ENCODE measurements at places on chromosomes 4 and X.

DNA sequence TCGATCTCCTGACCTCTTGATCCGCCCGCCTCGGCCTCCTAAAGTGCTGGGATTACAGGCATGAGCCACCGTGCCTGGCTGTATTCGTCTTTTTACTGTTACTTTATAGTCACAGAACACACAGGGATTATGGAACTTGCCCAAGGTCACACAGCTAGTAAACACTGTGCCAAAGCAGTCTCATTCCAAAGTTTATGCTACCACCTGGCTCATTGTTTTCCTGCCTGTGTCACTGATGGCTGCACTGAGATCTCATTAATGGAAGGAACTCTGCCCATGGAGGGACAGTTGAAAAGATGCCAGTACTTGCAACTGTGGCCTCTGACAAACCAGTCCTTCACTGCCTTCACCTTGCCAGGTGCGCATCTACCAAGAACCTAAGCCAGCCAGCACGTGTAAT is 517.7 kb downstream of the BCOR start:
- DNase-seq, result no peak

DNA sequence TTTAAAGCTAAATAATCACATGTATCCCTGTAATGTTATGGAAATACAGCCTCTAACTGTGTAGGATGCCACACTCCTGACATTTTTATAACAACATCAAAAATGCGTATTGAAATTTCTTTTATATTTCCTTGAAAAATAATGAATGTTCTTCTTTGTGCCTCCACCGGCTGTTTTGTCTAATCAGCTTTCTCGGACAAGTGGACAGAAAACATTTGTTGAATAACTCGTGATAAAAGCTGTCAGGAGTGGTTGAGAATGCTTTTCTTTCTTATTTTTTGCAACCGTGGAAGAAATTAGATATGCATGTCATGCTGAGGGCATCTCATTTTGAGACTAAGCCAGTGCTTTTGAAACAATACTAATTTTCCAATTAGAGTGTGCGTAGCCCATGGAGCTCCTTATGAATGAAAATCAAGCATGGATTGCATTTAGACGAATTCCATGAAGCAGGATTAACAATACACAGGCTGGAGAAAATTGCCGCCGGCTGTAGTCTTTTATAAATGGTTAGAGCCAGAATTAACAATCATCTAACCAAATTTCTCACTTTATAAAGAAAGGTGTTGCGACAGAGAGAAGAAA is 614.5 kb upstream of the LCORL start:
- no peak for DNase-seq

DNA sequence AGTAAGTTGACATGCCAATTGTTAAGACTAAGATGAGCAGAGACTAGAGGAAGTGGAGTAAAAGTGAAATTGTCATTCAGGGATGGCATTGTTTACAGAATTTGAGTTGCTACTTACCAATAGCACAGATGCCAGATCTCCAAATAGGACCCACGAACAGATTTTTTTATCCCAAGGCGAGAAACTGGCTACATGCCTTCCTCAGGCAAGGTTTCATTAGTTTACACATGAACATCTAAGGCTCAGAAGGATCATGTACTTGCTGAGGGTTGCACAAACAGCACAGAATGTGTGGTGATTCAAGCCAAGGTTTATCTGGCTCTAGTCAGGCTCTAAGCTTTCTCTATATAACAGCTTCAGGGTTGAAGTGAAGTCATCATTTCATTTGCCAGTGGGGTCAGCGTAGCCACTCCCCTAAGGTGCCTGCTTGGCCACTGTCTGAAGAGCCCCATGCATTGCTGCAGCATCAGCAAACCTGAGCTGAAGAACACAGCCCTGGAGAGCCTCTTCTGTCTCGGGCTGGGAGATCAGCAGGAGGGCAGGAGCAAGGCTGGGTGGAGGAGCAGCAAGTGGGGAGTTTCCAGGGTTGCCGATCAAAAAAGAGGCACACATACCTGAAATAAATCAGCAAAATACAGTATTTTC is 193.0 kb upstream of the LCORL start:
- DNase-seq, result no peak

GRCh38 chr4:176780995-176781738 is 11.6 kb downstream of the VEGFC start:
- no peak for DNase-seq

GRCh38 chr4:155688860-155689259 is 22.2 kb downstream of the GUCY1A1 start:
- DNase-seq, result no peak

- DNase-seq, result no peak
These were observed 227.9 kb upstream of the ANKRD50 start for GRCh38 chr4:124940387-124940786.

DNA sequence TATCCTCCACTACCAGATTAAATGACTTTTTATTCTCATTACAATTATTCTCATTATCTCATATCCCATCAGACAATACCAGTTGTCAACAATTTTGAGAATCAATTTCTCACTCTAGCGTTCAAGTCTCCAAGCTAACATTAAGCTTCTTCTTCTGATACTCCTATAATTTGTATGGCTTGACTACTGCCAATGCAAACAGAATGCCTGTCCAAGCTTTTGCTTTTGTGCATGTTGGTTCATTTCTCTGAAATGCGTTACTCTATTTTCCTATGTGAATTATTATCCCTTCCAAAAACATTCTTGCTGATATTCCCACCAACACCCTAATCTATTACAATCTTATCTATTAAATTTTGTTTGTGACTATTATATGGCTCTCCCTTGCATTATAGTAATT is 1602.3 kb downstream of the C4orf33 start:
- DNase-seq, result no peak

GRCh38 chrX:109783701-109784079 is 50.6 kb upstream of the ACSL4 start:
- no peak for DNase-seq

- no peak for DNase-seq
These were observed 1.7 kb downstream of the EGFL6 start for GRCh38 chrX:13571136-13571535.

DNA sequence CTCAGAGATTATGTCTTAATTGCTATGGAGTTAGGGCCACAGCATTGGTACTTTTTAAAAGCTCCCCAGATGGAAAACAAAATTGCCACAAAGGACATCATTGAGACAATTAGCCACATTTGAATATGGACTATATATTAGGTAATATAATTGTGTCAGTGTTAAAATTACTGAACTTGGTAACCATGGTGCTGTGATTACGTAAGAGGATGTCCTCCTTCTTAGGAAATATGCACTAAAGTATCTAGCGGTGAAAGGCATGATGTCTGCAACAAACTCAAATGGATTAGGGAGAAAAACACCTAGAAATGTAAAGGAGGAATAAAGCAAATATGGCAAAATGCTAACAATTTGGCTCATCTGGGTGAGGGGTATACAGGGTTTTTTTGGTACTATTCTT is 89.9 kb upstream of the PAK3 start:
- no peak for DNase-seq

DNA sequence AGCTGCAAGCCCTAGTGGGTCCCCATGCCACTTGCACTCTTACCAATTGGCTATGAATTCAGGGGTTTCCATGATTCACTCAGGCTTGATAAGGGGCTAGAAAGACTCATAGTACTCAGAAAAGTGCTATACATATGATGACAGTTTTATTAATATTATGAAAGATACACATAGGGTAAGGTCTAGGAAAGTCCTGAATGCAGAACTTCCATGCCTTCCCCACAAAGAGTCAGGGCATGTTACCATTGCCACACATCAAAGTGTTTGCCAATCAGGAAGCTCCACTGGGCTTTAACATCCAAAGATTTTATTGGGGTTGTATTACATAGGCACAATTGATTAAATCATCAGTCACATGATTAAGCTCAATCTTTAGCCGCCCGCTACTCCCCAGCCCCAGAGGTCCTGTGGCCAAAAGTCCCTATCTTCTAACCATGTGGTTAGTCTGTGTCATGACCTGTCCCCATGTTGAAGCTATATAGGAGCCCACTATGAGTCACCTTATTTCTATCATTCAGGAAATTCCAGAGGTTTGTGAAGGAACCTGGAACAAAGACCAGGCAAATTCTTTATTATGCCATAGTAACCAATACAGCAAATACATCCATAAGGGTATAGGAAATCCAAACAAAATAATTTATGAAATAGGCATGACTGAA is 635.6 kb downstream of the STPG2 start:
- DNase-seq, result no peak

- DNase-seq, result no peak
These were observed 27.5 kb downstream of the FBXW7 start for GRCh38 chr4:152508386-152508785.

GRCh38 chr4:152771741-152772533 is 7.6 kb downstream of the TIGD4 start:
- no peak for DNase-seq

GRCh38 chr4:1207603-1208265 is 35.4 kb upstream of the SPON2 start:
- DNase-seq, result no peak

DNA sequence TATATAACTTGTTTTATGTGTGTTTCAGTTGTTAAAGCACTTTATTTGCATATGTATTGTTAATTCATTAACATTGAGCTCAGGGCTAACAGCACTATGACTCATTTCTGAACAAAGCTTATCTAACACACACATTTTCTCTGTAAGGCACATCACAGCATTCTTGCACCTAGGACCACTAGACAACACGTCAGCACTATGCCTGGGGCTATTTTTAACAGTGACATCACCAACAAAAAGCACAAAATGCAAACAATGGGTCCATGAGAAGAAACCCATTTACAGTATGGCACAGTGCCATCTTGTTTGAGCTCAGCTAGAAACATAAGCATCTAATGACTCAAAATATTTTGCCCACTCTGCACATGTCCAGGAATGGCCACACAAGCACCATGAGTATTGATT is 124.4 kb downstream of the RELL1 start:
- DNase-seq, result no peak

DNA sequence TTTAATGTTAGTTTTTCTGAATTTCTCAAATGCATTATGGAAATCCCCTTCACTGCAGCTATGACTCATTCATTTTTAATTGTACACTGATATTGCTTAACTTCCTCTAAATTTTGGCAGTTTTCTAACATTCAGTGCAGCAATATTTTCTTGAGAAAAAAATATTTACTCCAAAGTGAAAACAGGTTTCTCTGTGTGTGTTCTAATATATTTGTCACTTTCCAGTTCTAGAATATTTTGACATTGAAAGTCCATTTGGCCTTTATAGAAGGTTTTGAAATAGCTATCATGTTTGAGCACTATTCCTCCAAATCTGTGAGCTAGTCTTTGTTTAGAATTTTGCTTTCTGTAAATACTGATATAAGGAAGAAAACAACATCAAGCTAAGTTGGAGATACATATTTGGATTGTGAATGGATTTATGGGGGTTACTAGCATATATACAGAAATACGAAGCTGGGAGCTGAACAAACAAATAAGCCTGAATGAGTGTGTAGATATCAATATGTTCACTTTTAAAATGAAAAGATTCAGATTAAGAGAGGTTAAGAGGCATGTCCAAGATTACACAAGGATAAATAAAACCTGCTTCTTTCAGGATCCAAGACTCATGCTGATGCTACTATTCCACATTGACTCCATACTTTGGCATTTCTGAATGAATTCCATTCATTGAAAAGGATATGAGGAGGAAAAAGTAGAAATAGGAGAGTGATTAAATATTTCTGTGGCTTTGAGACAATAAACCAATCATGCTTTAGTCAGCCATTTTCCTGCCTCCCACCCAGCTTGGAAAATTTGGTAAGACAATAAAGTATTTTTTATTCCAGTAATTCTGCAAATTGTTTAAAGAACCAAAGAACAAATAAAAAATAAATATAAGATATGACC is 57.3 kb upstream of the SLIT2 start:
- DNase-seq, result peak; percentile 32

- no peak for DNase-seq
These were observed 22.9 kb downstream of the ELF2 start for GRCh38 chr4:139154134-139154421.

DNA sequence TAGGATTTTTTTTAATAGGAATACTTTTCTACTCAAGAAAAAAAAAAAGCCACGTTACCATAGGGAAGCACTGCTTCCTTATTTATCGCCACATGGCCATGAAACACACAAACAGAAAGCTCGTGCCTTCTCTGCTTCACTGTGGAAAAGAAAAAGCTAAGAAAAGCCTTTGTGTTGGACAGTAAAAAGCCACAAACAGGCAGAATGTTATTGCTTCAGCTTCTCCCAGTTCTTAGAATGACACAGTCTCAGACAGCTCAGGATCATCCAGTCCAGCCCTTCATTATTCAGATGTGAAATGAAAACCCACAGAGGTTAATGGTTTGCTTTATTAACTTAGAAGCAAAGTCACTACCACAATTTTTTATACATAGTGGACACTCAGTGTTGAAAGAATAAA is 181.6 kb upstream of the NOCT start:
- DNase-seq, result no peak

GRCh38 chr4:23878912-23879732 is 10.7 kb downstream of the PPARGC1A start:
- DNase-seq, result no peak

GRCh38 chr4:34469516-34469915 is 1774.8 kb downstream of the ARAP2 start:
- DNase-seq, result no peak

DNA sequence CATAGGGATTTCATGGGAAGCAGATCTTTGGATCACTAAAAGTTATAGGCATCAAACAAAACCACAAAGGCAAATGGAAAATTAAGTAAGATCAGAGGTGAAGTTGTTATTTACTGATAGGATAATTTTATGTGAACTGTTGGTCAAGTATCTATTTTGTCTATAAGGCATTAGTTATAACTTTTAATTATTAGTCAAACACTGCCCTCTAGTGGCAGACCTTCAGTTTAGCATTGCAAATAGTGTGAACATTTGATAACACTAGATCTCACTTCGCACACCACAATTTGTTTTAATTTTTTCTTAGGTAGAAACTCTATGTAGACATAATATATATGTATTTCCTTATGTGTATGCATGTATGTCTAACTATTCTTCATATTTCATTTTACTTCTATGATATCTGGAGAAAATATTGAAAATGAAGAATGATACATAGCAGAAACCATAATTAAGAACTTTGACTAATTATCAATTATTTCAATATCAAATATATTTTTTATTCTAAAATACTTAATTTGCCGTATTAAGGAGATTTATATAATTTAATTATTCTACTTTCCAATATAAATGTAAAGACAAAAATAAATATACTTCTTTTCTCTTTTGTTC is 214.5 kb upstream of the TACR3 start:
- no peak for DNase-seq

GRCh38 chrX:66672106-66672505 is 33.2 kb upstream of the EDA2R start:
- DNase-seq, result no peak
